ENCODE measurements at places on chromosomes 2 and 18.
A peak's percentile ranks its signal among the peaks of the same experiment; 100 is the strongest.

GRCh38 chr2:20356042-20356441 is 5.4 kb upstream of the PUM2 start:
- DNase-seq: no peak

DNA sequence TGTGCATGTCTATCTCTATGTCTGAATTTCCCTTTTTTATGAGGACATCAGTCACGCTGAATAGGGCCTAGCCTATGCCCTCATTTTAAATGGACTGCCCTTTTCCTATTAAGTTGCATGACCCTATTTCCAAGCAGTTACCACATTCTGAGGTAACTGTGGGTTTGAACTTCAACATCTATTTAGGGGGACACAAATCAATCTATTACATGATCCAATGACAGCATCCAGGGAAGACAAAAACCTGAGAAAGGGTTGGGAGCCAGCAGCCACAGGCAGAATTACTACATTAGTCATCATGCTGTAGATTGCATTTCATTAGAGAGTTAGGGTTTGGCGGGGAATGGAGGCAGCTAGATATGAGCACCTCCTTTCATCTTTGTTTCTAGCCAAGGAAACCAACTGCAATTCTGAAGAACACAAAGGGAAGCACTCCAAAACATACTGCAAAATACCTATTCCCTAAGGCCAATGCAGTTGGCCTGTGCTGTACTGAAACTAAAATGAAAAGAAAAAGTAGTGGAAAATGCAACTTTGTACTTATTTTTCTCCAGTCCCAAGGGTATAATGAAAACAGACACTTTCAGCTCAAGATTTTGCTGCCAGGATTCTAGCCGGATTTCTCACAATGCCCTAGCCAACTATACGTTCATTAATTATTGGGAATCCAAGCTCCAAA is 40.4 kb upstream of the C1D start:
- no peak for DNase-seq

- DNase-seq: no peak
Observed at GRCh38 chr2:191056228-191056627, 42.3 kb upstream of the STAT1 start.

- DNase-seq: no peak
Observed at GRCh38 chr2:13121096-13121495, 404.4 kb downstream of the TRIB2 start.

GRCh38 chr18:75249672-75250470 is 39.3 kb downstream of the TSHZ1 start:
- no peak for DNase-seq

DNA sequence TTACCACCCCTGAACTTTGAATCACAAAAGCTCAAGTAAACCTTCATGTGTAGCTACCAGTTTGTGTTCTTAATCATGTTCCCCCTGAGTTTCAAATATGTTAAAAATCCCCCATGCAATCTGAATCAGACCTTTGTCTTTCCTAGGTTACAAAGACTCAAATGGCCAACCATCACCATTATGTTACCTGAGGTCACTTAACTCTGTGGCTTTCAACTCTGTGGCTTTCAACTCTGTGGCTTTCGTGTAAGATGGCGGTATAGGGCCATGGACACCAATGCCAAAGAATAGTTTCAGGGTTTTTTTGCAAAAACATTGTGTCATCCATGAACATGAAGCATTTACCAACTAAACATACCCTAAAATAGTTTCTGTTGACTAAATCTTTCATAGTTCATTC is 6.7 kb downstream of the ERMN start:
- no peak for DNase-seq

DNA sequence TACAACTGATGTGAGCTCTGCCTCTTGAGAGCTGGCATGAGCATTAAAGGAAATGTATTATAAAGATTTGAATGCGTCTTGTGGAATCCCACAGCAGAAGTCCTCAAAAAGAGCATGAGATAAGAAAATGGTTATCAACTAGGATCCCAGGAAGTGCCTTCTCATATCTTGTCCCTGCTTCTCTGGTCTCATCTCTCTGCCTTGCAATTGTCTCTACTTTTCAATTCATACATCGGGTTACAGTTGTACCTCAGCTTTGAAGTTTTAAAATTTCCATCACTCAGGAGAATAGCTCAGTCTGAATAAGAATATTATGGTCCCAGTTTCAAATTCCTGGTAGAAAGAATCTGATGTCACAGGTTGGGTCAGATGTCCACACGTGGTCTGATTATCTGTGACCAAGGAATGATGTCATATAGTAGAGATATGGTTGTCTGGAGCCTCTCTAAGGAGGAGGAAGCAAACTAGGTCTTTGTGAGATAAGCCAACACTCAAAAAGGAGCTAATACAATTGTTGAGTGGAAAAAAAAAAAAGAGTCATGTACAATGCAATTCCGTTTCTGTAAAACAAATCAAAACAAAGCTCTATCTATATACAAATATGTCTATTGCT is 21.7 kb upstream of the CCDC88A start:
- DNase-seq: no peak

GRCh38 chr2:32772638-32773447 is 145.0 kb downstream of the TTC27 start:
- DNase-seq: peak; percentile 51

GRCh38 chr2:25402477-25402876 is 60.8 kb upstream of the DNMT3A start:
- no peak for DNase-seq

- DNase-seq: no peak
Observed at GRCh38 chr2:24704692-24705091, 88.5 kb downstream of the PTRHD1 start.

GRCh38 chr2:64929333-64929732 is 59.9 kb upstream of the SLC1A4 start:
- DNase-seq: no peak

DNA sequence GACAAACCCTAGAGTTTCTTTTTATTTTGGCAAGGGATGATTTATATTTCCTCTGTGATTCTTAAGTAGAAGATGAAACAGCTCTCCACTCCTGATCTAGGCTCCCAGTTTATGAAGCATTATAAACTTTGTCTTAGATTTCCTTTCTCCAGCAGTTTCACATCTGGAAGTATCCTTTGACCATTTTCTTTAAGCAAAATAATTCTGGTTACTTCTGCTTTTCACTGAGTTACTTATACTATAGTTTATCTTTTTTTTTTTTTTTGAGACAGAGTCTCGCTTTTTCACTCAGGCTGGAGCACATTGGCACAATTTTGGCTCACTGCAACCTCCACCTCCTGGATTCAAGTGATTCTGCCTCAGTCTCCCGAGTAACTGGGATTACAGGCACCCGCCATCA is 45.5 kb downstream of the KCMF1 start:
- DNase-seq: no peak

- no peak for DNase-seq
Observed at GRCh38 chr2:166651991-166652390, 157.9 kb upstream of the SCN7A start.

- DNase-seq: no peak
Observed at GRCh38 chr18:9731380-9731779, 23.3 kb downstream of the RAB31 start.

- DNase-seq: no peak
Observed at GRCh38 chr18:63187791-63188460, 131.6 kb downstream of the BCL2 start.

DNA sequence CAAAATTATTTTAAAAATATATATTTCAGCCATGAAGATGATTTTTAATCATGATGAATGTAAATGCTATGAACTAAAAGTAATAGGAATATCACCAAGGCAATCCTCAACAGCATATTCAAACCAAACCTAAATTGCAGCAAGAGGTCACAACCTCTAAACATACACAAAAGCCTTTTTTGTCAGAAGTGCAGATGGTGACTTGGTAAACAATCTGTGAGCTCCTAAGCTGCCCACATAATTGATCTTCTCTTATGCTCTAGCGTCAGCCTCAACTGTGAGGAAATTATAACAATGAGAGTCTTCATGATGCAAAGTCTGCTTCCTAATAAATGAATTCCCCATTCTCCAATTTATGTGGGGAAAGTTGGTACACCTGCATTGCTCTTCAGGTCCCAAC is 113.2 kb downstream of the TSN start:
- no peak for DNase-seq

- no peak for DNase-seq
Observed at GRCh38 chr18:75317703-75318102, 107.1 kb downstream of the TSHZ1 start.

- DNase-seq: no peak
Observed at GRCh38 chr18:3914833-3915610, 465.1 kb downstream of the TGIF1 start.

DNA sequence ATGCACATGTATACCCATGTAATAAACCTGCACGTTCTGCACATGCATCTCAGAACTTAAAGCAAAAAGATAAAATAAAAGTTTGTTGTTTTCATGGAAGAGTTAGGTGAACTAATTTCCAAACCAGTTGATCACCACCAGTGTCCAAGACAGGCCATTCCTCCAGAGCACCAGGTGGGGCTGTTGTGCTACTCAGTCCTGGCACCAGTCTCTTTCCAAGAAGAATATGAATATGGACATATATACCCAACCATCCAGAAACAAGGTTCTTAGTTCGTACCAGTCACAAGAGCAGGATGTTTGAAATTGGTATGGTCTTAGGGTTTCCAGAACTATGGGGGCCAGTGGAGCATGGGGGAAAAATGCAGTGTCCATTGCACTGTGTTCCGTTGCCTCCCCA is 17.2 kb upstream of the TNP1 start:
- DNase-seq: no peak

- DNase-seq: no peak
Observed at GRCh38 chr2:172740856-172741255, 5.2 kb downstream of the RAPGEF4 start.

DNA sequence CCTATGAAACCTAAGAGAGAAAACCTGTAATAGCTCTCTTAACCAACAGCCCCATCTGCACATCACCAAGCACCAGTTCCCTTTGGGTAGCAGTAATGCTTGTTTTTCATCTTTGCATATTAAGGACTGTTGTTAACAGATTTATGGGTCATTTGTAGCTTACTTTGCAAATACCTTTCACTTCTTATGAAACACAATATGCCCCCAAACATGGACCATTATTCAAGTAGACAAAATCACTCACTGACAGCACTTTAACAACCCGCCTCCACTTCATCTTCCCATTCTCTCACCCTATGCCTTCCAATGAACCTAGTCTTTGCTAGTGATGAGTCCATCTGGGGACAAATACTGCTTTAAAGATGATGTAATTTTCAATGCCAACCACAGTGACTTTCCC is 64.4 kb downstream of the GFPT1 start:
- DNase-seq: no peak

- DNase-seq: no peak
Observed at GRCh38 chr2:184410160-184410559, 188.2 kb upstream of the ZNF804A start.

GRCh38 chr18:41524674-41525470 is 430.2 kb upstream of the PIK3C3 start:
- DNase-seq: no peak

- no peak for DNase-seq
Observed at GRCh38 chr2:109703077-109703476, 88.9 kb downstream of the SOWAHC start.

DNA sequence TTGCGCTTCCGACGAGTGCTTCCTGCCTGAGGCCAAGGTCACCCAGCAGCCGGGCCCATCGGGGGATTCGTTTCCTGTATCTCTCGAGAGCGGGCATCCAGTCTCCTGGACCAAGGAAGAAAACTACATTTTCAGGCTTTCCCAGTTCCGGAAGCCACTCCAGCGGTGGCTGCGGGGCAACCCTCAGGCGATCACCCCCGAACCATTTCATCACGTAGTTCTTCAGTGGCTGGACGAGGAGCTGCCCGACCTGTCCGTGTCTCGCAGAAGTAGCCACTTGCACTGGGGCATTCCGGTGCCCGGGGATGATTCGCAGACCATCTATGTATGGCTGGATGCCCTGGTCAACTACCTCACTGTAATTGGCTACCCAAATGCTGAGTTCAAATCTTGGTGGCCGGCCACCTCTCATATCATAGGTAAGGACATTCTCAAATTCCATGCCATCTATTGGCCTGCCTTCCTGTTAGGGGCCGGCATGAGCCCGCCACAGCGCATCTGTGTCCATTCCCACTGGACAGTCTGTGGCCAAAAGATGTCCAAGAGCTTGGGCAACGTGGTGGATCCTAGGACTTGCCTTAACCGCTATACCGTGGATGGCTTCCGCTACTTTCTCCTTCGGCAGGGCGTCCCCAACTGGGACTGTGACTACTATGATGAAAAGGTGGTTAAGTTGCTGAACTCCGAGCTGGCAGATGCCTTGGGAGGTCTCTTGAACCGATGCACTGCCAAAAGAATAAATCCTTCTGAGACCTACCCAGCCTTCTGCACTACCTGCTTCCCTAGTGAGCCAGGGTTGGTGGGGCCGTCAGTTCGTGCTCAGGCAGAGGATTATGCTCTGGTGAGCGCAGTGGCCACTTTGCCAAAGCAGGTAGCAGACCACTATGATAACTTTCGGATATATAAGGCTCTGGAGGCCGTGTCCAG is 1.0 kb downstream of the MARS2 start:
- DNase-seq: peak; percentile 51

DNA sequence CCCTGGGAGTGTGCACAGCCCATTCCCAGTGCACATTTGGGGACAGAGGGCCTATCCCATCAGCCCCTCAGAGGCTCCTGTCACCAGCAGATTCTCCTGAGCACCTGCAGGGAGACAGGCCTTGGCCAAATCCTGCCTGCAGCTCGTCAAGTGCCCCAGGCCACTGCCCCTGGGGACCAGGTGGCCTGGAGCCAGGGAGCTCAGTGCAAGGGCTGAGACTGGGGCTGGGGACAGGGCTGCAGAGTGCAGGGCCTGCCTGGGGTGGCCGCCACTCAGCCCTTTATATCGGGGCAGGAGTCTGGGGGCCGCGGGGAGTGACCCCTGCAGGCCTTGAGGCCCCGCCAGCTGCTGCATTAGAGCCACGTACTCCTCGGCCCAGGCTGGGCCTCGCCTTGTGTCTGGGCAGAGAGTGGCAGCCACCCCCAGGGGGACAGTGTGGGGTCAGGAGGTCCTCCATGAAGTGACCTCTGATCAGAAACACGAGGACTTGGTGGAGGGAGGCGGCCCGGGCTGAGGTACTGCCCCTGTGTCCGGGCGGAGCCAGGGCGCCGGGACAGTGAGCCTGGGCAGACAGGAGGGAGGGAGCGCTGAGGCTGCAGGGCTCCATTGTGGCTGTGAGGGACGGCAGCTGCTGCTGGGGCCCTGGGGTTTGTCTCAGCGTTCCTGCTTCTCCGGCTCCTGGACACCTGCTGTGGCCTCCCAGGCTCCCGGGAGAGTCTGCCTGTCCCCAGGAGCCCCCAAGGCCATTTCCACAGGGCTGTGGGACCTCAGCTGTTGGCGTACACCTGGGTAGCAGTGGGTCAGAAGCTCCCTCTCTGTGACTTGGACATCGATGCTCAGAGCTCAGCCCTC is 24.2 kb downstream of the GPC1 start:
- no peak for DNase-seq

- DNase-seq: no peak
Observed at GRCh38 chr2:165876712-165877111, 76.9 kb downstream of the TTC21B start.

DNA sequence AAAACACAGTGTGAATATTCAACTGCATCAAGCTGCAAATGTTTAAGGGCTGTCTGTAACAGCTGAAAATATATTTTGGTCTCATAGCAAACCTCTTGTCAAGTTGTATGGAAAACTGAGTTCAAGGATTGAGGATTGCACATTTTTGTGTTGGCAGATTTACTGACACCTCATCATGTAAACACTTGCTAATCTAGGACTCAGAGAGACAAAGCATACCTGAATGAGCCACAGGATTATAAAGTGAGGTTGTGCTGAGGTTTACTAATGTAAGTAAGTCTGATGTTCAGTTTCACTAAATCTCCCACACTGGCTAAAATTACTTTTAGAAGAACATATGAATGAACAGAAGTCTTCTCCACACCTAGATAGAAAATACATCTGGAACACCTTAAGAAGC is 1993.1 kb upstream of the CELF4 start:
- no peak for DNase-seq

- no peak for DNase-seq
Observed at GRCh38 chr2:194203898-194204297, 1453.1 kb upstream of the SLC39A10 start.
